H7 (cell line): ENCODE measurements at places on chromosomes 12 and 14. TPM values are rescaled to one million over a fixed set of nuclear protein-coding genes. Genes with fewer than 3 reads are reported as not detected.

- DNase-seq, result peak; percentile 30
Measured at GRCh38 chr14:45810152-45810872, 557.3 kb upstream of the MIS18BP1 start.

DNA sequence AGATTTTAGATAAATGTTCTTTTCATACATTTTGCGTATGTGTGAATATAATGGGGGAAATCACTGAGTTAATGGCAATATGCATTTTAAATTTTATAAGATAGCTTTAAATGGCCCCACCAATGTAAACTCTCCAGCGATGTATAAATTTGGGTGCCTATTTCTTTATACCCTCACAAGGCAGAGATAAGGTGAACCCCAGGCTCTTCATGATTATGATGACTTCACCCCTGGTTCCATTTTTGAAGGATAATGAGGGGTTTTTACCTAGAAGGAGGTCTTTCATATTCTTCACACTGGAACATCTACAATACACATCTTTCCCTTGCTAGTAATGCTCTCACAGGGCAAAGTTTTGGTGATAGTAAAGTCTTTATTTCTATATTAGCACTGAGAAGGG is 35.2 kb downstream of the KLRG1 start:
- no peak for DNase-seq

DNA sequence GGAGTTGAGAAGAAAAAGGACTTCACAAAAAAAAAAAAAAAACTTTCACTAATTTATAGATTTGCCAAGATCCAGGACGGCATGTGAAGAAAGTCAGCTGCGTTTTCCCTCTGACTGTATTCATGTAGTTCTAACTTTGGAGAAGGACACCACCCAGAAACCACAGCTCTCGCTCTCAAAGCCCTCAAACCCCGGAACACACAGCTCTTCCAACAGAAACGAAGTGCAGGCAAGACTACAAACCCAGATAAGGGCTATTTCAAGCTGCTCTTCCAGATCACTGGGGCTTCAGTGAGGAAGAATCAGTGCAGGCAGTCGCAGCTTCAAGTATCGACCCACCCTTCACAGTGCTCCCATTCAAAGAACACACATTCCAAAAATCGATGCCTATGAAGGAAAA is 13.2 kb downstream of the KCNH5 start:
- DNase-seq, result no peak

GRCh38 chr12:57093415-57094207 is 4.7 kb downstream of the NAB2 start:
- peak; percentile 93 for DNase-seq

DNA sequence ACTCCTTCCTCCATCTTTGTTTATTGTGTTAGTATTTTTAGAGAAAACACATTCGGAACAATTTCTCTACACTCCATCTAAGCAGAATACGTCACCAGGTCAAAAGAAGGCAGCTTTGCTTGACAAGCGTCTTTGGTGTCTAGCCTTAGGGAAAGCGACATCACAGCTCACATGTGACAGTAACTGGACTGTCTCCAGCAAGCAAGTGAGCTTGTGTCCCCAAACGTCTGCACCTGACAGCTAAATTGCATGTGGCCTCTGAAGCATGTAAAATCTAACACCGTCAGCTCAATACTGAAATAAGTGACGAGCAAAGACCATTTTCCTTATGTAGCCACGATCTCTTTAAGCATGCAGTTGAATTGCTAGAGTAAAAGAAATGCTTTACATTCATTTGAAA is 509.8 kb downstream of the GLT1D1 start:
- no peak for DNase-seq

The PMEL gene
- total RNA-seq, result 28.4 and 38.1 TPM in 2 replicates
